MV-4-11 (cell line): ENCODE measurements at places on chromosomes 2 and 18.

DNA sequence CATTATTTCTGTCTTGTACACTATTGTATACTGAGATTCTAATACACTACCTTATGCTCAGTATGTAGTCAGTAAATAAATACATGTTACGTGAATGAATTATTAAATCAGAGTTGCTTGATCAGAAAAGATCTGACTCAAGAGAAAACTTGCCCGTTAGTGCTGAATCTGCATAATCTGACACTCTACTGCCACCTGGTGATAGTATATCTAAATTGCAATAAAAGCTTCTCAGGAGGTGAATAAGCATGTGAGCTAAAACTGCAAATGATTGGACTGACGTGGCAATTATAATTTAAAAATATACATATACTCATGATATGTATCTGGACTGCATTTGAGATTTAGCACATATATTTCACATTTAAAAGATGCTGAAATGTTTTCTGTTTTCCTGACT, 70.4 kb downstream of the KIAA1328 start:
- peak; percentile 57 for DNase-seq

GRCh38 chr2:218805627-218806026, 23.7 kb downstream of the CYP27A1 start:
- peak; percentile 18 for DNase-seq

DNA sequence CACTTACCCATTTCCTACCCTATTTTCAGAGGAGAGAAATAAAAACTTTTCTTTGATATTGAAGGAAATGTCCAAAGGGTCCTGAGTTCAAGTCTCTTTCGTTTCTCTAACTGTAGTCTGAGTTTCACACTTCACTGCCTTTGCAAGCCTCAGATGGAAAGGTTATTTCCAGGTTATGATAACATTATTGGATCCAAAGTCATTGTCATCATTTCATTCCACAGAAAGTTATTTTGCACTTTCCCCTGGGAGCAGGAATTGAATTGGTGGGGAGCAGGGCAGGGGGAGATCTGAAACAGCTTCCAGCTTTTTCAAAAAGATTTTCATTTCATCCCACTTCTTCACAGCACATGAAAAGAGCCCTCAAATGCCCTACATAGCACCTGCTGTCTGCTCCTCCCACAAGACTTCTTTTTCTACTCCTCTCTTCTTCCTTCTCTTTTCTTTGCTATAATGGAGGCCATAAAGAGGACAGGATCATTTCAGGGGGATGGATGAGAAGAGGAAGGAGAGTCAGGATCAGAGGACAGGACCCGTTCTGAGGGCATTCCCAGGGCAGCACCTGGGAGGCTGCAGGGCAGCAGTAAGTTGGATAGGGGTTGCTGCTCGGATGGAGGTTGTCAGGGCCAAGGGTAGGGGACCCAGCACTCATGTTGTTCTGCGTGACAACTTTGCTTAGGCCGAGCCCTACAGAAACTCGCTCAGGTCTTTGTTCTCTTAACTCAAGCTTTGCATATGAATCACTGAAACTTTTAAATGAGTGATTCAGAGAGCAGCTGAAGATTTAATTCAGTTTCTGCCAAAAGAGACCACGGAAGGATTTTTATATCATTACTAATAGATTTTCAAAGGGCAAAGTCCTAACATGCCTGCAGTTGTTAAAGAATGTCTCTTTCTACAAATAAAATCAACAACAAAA, 11.4 kb upstream of the GALNT5 start:
- no peak for DNase-seq

GRCh38 chr18:54127759-54128378, 96.6 kb downstream of the MBD2 start:
- DNase-seq: peak; percentile 60

DNA sequence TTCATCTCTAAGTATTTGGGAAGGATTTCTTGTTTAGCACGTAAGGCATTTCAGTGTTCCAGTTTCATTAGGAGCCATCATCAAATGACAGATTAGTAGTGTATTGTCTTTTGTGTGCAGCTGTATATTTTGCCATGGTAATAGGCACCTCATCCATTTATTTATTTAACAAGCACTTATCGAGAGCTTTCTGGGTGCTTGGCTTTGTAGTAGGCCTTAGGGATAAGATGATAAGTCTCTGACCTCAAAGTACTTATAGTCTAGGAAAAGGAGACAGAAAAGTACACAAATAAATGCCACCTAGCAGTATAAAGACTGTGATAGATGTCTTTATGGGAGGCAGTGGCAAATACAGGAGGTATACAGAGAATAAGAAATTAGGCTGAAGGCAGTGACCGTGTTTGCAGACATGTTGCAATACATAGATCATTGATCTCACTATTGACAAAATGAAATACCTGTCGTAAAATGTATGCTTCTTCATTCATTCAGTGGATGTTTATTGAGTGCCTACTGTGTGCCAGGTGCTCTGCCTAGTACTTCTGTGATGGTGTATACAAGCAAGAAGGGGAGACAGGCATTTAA, 265.9 kb downstream of the SETBP1 start:
- DNase-seq: no peak

DNA sequence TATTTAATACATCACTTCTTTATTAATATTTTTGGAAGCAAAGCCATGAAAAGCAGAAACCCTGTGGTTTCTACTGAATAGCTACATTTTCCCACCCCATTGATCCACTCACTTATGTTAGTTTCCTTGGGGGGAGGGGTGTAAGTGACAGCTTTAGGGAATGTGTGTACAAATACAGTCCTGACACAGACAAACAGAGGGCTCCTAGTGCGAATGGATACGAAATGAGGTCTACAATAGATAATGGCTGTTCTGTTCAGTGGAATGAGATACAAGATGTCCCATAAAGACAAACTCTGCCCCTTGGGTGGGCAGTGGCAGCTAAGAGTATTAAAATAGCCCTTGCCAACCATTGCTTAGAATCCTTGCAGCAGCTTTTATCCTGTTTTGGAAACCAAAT, 312.9 kb downstream of the NCKAP5 start:
- DNase-seq: no peak

GRCh38 chr2:216300906-216301305, 71.4 kb downstream of the MARCHF4 start:
- no peak for DNase-seq

DNA sequence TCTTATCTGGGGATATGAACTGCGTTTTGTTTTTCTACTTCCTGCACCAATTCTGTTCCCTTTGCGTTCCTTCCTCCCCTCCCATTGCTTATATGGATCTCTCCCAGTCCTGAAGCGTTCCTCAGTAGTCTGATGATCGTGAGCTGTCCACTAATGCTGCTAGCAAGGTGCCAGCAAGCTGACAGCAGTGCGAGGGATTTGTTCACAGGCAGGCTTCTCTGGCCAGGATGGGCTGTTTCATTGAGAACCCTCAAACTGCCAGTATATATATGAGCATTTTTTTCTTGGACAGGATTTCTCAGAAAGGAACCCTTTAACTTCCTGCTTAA, 40.1 kb downstream of the GTF3C3 start:
- no peak for DNase-seq
